Activated T-cell treated with anti-CD3 and anti-CD28 coated beads, Interleukin-2, amount 50 U/mL, for 72 hours (primary cell): ENCODE measurements at places on chromosomes 2 and 18. TPM values are rescaled to one million over a fixed set of nuclear protein-coding genes. Genes with fewer than 3 reads are reported as not detected.

Gene GKN1
- total RNA-seq, result not detected

Gene ALK
- not detected for total RNA-seq

Gene CCDC74B
- total RNA-seq, result 2.2 TPM

Gene DPP10
- total RNA-seq, result not detected

Gene TMEM37
- total RNA-seq, result not detected

Gene GCG
- not detected for total RNA-seq

Gene HOXD4
- not detected for total RNA-seq

Gene MYOM1
- total RNA-seq, result 0.39 TPM

Gene TXNDC2
- not detected for total RNA-seq

Gene MYO7B
- total RNA-seq, result 0.79 TPM

Gene ZNF521
- not detected for total RNA-seq

Gene CLEC4F
- not detected for total RNA-seq

Gene CDH2
- 0.07 TPM for total RNA-seq

Gene CPLX4
- total RNA-seq, result not detected

Gene PLGLB2
- 2.6 TPM for total RNA-seq

DNA sequence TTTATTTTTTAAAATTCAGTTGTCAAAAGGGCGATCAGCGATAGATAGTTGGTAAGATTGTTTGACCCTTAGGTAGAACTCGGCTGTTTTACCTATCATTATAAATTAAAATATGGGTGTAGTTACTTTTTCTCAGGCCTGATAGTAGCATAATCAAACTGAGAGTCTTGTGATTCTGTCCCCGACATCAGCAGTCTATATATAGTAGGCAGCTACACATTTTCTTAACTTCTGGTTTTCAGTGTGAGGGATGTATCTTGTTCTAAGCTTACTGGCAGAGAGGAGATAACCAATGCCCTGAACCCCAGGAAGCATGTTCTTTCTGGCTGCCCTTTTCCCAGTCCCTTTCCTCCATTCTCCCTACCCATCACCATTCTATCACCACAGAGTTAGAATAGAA, 56.6 kb downstream of the XRCC5 start:
- no peak for DNase-seq

DNA sequence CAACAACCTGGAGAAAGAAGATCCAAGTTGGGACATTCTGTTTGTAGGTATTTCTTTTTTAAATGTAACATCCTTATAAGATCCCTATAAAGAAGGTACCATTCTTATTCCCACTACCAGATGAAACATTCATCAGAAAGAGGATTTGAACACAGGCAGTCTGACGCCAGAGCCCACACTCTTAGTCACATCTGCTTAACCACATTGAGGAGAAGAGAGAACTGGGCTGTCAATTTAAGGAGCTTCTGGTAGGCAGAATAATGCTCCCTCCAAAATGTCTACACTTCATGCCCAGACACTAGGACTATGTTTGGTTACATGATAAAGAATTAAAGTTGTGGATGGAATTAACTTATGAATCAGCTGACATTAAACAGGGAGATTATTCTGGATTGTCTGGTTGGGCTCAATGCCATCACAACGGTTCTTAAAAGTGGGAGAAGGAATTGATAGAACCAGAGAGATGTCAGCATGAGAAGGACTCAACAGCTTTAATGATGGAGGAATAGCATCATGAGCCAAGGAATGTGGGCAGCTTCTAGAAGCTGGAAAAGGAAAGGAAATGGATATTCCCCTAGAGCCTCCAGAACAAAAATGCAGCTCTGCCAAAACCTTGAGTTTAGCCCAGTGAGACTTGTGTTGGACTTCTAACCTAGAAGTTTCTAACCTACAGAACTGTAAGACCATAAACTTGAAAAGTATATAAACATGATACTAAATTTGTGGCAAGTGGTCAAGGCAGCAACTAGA, 82.2 kb downstream of the KLF7 start:
- DNase-seq, result no peak

GRCh38 chr2:160942476-160943142, 217.6 kb upstream of the TANK start:
- no peak for DNase-seq

GRCh38 chr2:143852759-143853158, 667.2 kb downstream of the ZEB2 start:
- DNase-seq, result no peak

- DNase-seq, result no peak
Observed at GRCh38 chr2:8328217-8328616, 353.6 kb upstream of the ID2 start.

DNA sequence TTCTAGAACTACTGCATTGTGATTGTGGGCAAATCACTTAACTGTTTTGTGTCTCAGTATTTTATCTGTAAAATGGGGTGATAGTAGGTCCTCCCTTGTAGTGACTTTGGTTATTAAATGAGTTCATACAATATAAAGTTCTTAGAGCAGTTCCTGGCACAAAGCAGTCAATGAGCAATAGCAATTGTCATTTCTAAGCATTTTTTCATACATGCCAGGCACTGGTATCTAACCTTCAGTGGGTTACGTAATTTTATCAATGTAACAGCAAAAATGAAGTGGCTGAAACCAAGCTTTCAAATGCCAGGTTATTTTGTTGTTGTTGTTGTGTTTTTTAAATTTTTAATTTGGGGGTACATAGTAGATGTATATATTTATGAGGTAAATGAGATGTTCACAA, 401.9 kb downstream of the MEIS1 start:
- DNase-seq, result no peak

DNA sequence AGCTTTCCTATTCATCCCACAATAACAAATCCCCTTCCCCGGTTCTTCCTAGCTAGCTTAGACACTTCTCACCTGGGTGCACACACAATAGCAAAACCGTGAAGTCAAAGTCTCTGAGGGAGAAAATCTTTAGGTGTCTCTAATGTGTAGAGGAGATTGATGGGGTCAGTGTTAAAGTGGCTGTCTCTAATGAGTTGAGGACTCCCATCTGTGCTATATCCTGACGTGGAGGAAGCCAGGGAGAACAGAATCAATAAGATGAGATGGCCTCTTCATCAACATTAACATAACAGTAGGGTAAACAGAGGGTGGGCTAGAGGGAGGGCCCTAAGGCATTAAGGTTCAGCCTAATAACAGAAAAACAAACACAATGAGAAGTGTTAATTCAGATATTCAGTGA, 120.4 kb downstream of the SLC5A7 start:
- no peak for DNase-seq

- no peak for DNase-seq
Observed at GRCh38 chr2:14540015-14540414, 92.5 kb upstream of the LRATD1 start.

DNA sequence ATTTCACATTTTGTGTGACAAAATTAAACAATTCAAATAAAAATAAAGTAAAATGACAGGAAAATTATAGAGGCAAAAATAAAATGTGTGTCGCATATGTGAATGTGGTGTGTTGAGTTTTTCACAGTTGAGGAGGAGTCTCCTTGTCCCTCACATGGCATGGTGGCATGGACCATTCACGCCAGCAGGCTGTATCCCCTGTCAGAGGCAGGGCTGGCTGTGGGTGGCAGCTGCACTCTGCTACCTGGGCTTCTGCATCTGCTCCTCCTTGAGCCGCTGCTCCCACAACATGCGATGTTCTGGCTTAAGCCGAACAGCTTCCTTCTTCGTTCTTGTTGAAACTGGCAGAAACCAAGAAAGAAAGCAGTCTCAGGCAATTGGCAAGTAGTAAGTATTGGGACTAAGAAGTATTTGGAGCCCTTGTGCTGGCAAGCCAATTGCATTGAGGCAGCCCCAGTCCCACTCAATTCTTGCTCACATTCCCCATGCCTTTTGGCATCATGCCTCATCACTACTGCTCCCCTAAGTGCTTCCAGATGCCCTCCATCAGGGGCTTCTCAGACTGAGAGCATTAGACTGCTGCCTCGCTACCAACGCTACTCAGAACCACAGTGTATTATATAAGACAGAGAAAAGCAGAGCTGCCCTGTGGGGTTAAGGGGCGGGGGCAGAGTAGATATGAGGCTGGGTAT, 177.9 kb upstream of the NABP1 start:
- no peak for DNase-seq

- DNase-seq, result no peak
Observed at GRCh38 chr2:586641-587076, 90.5 kb downstream of the TMEM18 start.

DNA sequence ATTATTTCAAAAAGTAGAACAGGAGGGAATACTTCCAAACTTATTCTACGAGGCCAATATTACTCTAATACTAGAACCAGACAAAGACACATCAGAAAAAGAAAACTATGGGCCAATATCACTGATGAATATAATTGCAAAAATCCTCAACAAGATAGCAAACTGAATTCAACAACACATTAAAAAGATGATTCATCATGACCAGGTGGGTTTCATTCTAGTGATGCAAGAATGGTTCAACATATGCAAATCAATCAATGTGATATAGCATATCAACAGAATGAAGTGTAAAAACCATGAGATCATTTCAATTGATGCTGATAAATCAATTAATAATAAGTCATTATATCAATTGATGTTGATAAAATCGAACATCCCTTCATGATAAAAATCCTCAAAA, 22.4 kb upstream of the EML6 start:
- DNase-seq, result no peak

DNA sequence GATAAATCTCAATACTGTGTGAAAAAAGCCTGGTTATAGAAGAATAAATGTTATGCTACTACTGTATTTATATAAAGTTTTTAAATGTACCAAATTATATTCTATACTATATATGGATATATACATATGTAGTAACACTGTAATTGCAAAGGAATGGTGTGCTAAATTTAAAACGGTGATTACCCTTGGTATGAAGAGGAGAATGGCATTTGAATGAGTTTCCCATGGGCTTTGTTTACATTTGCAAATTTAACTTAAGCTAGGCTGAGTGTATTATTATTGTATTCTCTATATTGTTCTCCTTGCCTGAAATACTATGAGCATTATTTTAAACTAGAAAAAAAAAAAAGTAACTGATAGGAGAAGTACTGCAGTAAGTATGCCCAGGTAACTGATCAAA, 4.7 kb upstream of the SP3 start:
- DNase-seq, result no peak

DNA sequence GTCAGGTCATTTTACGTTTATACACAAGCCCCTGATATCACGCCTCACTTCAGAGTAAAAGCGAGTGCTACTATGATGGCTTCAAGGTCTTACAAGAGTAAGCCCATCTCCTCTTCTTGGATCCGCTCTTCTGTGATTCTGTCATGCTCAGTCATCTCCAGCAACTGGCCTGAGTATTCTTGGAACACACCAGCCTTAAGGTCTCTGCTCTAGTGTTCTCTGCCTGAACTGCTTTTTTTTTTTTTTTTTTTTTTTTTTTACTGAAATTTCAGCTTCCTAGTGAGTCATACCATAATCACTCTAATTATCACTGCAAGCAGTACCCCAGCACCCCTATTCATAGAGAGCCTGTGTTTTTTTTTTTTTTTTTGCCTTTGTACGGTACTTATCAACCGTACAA, 1228.9 kb downstream of the CNTNAP5 start:
- DNase-seq, result no peak

DNA sequence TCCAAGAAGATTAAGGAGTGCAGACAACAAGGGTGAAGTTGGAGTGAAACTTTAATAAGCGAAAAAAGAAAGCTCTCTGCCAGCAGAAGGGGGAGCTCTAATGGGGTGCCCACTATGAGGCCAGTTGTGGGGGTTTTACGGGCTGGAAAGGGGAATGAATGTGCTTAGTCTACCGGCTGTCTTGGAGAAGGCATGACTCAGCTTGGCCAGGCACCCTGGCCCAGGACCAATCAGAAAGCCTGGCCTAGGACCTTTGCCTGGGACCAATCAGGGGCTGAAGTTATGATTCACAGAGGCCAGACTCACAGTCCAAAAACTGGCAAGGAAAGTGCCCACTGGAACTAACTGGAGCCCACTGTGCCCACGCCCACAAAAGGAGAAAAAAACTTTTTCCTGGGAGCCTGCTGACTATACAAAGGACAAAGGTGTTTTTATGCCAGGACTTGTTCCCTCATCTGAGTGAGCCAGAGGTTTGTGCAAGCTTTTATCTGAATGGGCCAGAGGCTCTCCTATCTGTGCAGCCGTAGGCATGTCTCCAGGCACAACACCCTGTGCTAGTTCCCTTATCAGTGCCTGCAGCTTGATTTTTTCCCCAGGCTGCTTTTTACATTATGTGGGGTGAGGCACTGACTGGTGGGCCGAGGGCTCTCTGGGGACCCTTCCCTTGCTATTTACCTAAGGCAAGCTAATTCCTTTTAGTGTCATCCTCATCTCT, 18.6 kb downstream of the CMPK2 start:
- no peak for DNase-seq

DNA sequence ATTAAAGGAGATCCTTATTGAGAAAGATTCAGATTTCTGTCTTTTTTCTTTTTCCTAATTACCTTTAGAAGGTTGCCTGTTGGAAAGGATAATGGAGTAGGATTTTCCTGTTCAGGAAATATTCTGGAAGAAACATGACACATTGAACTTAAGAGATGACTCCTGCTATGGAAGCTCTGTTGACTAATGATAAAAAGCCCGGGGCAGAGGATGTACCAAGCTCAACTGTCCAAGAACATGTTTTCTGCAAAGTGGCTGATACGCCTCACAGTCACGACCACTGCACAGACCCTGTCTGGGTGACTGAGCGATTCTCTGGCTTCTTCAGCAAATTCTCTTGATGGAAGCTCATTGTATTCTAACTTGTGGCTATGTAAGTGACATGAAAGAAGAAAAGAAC, 86.2 kb upstream of the THOC1 start:
- no peak for DNase-seq

- DNase-seq, result no peak
Observed at GRCh38 chr18:58416014-58416703, 212.7 kb downstream of the ALPK2 start.

DNA sequence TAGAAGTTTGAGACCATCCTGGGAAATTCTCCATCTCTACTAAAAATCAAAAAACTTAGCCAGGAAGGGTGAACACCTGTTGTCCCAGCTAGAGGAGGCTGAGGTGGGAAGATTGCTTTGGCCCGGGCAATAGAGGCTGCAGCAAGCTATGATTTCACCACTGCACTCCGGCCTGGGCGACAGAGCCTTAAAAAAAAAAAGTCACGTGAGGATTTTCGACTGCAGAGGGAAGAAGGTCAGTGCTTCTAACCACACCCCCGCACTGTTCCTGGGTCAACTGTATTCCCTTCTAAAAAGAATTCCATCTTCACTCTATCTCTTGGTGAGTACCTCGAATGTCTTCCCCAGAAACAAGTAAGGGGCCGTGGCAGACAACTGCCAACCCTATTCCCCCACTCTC, 31.3 kb downstream of the ADAM17 start:
- DNase-seq, result no peak
